ENCODE measurements at places on chromosomes 5 and 9. TPM values are rescaled to one million over a fixed set of nuclear protein-coding genes. Genes with fewer than 3 reads are reported as not detected.

- DNase-seq, result no peak
Observed at GRCh38 chr5:66634601-66635000, 38.4 kb downstream of the MAST4 start.

DNA sequence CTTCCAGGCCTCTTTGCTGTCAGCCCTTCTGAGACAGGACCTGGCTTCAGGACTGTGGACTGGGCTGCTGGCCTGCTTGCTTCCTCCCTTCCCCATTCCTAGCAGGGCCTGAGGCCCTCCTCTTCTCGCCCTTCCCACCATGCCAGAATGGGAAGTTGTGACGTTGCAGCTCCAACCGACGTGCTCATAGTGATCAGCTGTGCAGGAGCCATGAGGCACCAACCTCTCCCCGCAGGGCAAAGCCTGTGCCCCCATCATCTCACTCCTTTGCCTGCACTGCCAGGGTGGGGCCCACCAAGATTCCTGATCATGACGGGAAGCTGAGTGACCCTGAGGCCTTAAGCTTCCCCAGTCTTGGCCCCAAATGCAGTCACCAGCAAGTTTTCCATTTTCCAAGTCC, 45.1 kb upstream of the GARNL3 start:
- DNase-seq, result no peak

Gene MGAT4B
- 155 TPM for polyA plus RNA-seq

GRCh38 chr5:132419502-132420468, 50.3 kb downstream of the SLC22A5 start:
- peak; percentile 72 for DNase-seq

GRCh38 chr9:125464591-125465385, 203.2 kb downstream of the GAPVD1 start:
- DNase-seq, result no peak

DNA sequence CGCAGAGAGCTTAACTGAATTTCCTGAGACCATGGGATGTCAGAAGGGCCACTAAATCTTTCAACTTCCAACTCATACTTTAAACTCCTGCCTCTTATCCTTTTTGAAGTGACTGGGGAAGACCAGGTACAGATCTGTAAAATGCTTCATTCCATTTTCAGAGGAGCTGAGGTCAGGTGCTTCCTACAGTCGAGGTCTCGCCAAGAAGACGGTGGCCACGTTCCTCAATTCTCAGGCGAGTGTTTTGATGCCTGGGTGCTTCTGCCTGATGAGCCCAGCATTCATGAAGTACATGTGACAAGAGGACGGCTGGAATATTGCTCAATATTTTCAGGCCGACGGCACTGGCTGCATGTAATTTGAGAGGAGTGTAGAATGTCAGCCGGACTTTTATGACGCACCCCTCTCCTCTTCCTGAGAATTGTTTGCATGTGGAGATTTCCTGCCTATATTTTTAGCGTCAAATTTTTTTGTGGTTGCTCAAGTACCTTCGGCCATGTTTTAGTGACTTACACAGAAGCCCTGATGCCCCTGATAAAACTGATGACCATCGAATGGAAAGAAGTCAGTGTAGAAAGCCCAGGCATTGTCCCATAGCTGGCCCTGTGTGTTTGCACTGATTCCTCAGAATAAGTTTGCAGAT, 38.8 kb upstream of the GLRX start:
- DNase-seq, result peak; percentile 100

DNA sequence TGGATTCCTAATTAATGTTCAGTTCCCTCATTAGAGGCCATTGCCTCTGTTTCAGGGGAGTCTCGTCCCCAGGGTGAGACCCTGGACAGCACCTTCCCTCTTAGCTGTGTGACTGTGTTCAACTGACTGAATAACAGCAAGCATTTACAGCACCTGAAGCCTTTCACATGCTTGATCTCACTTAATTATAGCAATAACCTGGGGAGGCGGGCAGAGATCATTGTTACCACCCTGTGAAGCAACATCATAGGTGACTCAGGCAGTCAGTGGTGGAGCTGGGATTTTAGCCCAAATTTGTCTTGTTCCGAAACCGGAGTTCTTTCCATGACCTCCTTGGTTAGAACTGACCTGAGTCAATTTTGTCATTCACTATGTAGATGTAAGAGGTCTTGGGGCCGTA, 105.2 kb upstream of the RAD23B start:
- DNase-seq, result no peak

Measured in IMR-90 (cell line).